ENCODE measurements at places on chromosomes 5 and 9. TPM values are rescaled to one million over a fixed set of nuclear protein-coding genes. Genes with fewer than 3 reads are reported as not detected.

The CBY3 gene
- not detected for polyA plus RNA-seq

The AFAP1L1 gene
- 1.3 TPM for polyA plus RNA-seq

The SPINK5 gene
- polyA plus RNA-seq: not detected

The ACTL7B gene
- not detected for polyA plus RNA-seq

The MSX2 gene
- 1.4 TPM for polyA plus RNA-seq

The OGN gene
- polyA plus RNA-seq: not detected

The ERCC8 gene
- 12.8 TPM for polyA plus RNA-seq

The LRRC70 gene
- 0.07 TPM for polyA plus RNA-seq

The FCN1 gene
- polyA plus RNA-seq: not detected

The TRPM6 gene
- polyA plus RNA-seq: 0.02 TPM

The EMB gene
- 1.5 TPM for polyA plus RNA-seq

The PCDHAC2 gene
- not detected for polyA plus RNA-seq

The GLRA1 gene
- not detected for polyA plus RNA-seq

The PDE4D gene
- polyA plus RNA-seq: 4.2 TPM

The DPYSL3 gene
- polyA plus RNA-seq: 48.3 TPM

The TAF1L gene
- not detected for polyA plus RNA-seq
